Stimulated activated CD8-positive, alpha-beta memory T cell treated with anti-CD3 and anti-CD28 coated beads, Interleukin-4, amount 100 ng/mL, for 4 hours (primary cell): ENCODE measurements at places on chromosomes 7 and 10.

- no peak for DNase-seq
These were observed 58.7 kb upstream of the PRPS1L1 start for GRCh38 chr7:18086165-18087025.

DNA sequence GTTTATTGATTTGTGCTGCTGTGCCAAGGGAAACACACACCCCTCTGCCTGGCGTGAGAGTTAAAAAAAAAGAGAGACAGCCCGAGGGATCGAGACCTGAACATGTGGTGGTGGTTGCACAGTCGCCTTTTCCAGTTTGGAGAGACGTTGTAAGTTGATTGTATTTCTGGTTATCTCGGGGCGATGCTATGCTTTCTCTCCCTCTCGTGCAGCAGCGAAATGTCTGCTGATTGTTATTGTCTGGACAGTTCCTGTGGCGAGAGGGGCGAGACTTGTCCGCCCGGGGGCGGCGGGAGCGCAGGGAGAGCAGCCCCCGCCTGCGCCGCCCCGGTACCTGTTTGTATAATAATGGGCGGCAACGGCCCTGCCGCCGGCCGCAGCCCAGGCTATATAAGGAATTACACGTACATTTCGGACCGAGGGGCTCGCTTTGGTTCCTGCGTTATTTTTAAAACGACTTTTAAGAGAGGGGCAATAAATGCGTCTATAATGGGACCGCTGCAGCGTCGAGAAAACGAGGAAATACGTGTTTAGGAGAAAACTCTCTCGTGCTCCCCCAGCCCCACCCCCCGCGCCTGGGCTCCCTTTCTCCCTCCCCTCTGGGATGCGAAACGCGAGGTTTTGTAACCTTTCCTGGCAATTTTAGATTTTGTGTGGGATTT is 1.7 kb downstream of the ZEB1 start:
- DNase-seq = no peak

- DNase-seq = no peak
These were observed 18.3 kb upstream of the ST8SIA6 start for GRCh38 chr10:17472481-17473227.

- no peak for DNase-seq
These were observed 169.3 kb downstream of the AMPH start for GRCh38 chr7:38461887-38462286.

- no peak for DNase-seq
These were observed 14.8 kb downstream of the NPS start for GRCh38 chr10:127563718-127564553.

GRCh38 chr7:116011584-116011983 is 19.0 kb downstream of the TFEC start:
- no peak for DNase-seq

DNA sequence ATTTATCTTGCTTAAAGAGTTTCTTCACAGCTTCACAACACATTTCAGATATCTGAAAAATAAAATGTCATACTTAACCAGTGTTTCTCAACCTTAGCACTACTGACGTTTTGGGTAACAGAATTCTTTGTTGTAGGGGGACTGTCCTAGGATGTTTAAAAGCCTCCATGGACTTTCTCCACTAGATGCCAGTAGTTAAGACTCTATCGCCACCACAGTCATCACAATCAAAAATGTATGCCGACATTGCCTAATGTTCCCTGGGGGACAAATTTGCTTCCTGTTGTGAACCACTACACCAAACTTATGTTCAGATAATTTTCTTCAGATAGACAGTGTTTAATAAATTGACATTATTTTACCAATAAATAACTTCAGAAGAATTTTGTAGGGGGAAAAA is 13.4 kb downstream of the NOC3L start:
- DNase-seq = no peak

- DNase-seq = no peak
These were observed 18.1 kb downstream of the MINDY4 start for GRCh38 chr7:30789334-30789711.

DNA sequence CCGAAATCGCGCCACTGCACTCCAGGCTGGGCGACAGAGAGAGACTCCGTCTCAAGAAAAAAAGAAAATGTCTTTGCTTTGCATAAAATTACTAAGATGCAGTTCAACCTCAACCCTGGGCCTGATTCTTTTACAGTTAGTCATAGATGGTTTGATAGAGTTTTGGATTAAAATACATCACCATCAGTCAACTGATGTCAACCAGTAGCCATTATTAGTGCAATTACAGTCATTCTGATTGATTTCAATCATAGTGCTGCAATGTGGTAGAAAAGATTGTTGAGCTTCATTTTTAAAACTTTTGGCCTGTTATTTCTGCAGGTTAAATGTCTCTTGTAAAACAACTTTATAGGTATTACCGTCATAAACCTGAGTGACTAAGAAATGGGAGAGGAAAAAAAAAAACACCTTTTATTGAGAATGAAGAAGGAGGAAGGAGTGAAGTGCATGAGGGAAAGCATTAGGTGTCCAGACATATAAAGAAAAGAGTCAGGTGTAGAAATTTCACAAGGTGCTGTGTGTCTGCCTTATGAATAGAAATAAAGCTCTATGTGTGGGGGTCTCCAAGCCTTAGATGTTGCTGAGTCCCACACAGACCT is 150.6 kb downstream of the TRIL start:
- no peak for DNase-seq

GRCh38 chr7:4884164-4884563 is 648 bp upstream of the RADIL start:
- no peak for DNase-seq

- no peak for DNase-seq
These were observed 37.6 kb upstream of the PDCD4 start for GRCh38 chr10:110833941-110834628.

GRCh38 chr10:97571622-97572021 is 957 bp upstream of the ANKRD2 start:
- DNase-seq = no peak

- no peak for DNase-seq
These were observed 1081.6 kb downstream of the TYW1 start for GRCh38 chr7:68078157-68078710.

DNA sequence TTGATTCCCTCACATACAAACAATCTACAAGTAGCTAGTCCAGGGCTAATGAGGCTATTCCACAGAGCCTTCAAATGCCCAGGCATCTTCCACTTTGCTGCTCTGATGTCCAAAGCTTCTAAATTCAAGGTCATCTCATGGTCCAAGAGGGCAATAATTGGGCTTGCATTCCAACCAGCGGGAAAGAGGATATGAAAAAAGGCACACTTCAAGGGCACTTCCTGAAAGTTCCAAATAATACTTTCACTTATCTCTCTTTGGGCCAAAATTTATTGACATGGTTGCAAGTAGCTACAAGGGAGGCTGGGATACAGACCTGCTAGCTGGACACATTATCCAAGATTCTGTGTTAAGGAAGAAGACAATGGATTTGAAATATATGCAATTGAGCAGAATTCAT is 25.2 kb upstream of the APBB1IP start:
- no peak for DNase-seq

DNA sequence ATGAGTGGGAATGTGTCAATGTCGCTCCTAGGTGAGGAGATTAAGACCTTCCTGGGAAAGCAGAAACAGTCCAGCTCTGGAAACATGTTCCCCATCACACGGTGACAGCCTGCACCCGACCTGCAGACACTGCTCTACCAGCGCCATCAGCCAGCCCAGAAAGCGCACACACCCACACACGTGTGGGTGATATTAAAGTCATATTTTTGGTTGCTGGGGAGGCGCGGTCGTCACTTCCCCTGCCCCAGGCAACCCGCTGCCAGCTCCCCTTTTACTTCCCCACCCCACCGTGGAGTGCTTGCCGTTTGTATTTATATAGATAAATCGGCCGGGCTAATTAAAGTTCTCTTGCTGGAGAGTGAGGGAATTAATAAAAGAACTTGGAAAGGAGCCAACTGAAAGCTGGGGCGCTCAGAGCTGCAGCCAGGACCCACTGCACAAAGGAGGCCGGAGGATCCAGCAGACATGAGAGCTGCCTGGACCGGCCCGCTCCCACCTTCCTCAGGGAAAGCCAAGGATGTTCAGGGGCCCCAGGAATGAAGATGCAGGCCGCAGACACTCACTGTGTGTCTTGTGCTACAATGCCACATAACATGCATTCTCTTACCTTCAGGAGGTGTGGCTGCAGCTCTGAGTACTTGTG is 145.2 kb upstream of the UNC5B start:
- DNase-seq = no peak

DNA sequence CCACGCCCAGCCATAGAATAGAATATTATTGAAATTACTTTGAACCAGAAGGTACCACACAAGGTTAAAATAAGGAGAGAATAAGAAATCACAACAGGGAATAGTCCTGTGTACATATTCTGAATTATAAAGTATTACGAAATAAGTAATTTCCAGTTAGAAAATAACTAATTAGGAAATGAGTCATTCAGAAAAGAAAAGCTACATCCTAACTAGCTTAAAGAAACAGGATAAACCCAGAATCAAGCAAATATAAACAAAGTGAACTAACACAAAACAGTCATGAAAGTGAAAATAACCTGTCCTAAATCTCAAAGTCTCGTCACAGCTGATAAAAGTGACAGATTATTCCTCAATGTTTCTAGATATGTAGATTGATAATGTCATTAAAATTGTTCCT is 74.8 kb upstream of the NEBL start:
- DNase-seq = no peak

GRCh38 chr10:44682507-44682906 is 228.6 kb upstream of the TMEM72 start:
- no peak for DNase-seq

GRCh38 chr7:159105832-159106811 is 38.5 kb downstream of the VIPR2 start:
- DNase-seq = no peak

GRCh38 chr10:1860351-1860750 is 123.0 kb upstream of the ADARB2 start:
- DNase-seq = no peak

- DNase-seq = no peak
These were observed 87.6 kb upstream of the NEBL start for GRCh38 chr10:20984662-20985061.

- DNase-seq = no peak
These were observed 4.8 kb downstream of the NUB1 start for GRCh38 chr7:151346470-151346769.

DNA sequence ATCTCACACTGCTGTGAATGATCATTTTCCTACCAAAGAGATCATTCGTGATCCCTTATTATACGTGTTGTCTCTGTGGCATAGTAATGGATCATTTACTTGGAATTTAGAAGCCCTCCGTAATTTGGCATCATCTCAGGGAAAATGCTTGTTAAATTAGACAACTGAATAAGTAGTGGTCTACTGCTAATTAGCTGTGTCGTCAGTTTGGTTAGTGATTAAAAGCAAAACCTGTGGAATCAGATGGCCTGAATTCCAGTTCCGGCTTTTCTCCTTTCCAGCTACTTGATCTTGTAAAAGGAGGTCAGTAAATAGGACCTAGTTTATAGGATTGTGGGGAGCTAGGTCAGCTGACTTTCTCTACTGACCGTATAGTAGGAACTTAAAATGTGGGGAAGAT is 65.6 kb downstream of the RBM33 start:
- no peak for DNase-seq

- no peak for DNase-seq
These were observed 109.9 kb upstream of the JAZF1 start for GRCh38 chr7:28290496-28290895.

DNA sequence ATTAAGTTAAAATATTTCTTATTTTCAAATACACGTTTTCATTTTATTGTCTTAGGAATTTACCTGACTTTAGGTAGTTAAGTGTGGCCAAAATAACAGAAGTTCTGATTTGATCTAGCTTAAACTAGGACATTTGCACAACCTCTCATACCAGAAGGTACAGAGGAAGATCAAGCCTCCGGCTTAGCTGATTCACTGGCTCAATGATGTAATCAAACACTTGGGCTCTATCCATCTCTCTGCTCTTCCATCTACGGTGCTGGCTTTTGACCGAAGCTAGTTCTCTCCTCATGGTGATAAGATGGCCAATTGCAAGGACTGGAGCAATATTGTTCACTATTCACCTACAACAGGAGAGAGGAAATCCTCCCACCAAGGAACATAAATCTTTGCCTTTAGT is 12.2 kb upstream of the HYCC1 start:
- DNase-seq = no peak

DNA sequence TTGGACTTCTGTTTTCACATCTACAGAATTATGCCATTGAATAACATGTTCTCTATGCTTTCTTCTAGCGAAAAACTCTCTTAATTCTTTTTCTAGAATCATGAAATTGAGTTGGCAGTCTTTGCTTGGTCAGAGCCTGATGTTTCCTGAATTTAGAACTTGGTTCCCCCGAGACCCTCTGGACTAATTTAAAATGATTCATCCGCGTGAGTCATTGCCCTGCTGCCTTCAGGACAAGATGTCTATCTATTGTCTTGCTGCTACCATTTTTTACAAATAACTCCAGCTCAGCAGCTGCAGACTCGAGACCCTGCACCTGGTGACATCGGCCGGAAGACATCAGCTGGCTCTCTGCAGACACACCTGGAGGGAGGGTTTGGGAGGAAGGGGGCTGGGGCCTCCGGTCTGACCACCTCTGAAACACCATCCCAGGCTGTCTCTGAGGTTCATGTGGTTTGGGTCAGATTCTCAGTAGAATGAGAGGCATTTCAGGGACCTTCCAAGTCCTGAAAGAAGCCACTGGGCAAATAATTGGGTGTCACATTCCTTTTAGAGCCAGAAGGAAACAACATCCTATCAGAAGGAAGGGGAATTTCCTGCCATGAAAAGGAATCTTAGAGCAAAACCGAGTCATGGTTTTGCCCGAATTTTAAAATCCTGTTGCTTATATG is 20.9 kb upstream of the KLF6 start:
- DNase-seq = no peak

DNA sequence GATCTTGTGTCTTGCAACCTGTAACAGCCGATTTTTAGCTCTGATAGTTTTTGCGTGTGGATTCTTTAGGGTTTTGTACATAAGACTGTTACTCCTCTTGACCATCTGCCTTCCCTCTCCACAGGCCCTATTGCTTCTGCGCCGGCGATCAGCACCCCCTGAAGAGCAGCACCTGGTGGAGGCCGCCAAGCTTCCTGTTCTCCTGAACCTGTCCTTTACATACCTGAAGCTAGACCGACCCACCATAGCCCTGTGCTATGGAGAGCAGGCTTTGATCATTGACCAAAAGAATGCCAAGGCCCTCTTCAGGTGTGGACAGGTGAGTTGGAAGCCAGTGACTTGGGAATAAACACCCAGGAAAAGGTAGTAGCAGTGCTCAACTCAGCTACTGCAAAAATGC is 12.6 kb downstream of the FKBP6 start:
- no peak for DNase-seq

DNA sequence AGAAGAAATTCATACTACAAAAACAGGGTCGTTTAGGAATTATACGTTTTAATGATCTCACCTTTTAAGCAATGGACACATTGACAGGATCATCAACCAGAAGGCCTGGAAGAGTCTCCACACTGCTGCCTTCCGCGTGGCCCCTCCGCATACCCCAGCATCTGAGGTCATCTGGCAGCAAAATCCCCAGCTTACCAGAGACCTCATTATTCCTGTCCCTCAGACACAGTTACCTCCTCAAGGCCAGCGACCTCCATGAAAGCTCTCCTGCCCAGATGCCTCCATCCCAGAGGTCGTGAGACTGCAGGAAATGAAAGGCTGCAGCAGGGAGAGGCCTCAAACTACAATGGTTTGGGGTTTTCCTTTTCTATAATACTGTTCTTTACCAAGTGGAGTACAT is 14.8 kb upstream of the GSAP start:
- DNase-seq = no peak
